Karpas-422 (cell line): ENCODE measurements at places on chromosomes 11 and 22.

GRCh38 chr11:27238811-27239210 lies 124.2 kb downstream of the CCDC34 start:
- no peak for DNase-seq

DNA sequence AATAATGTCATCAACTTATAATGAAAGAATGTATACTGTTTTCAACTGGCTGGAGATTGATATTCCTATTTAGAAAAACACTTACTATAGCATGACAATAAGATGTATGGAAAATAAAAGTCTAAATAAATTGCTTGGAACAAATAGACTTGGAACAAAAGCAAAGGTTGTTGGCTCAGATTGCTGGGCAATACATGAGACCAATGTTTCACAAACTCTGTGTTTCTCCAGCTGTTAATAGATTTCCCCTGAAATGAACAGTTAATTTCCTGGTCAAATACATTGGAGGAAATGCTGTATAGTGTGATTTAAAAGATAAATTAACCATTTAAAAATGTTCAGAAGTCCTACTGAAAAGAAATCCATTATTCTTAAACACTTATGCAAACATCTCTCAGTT lies 40.1 kb upstream of the CTSC start:
- no peak for DNase-seq

DNA sequence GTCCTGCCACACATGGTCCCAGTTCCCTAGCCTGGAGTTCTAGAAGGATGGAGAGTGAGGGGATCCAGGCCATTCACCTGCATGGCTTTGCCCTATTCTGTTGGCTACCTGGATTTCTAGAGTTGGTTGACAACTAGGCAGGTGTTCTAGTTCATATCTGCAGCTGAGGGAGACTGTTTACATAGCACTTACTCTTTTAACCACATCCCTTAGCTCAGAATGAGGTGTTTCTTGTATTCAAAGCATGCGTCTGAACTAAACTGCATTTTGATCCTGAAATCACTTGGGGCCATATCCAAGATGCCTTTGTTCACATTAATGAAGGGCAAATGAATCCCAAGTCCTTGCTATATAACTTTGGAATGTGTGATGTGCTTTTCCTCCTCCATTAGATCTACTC lies 60.9 kb downstream of the SYT13 start:
- DNase-seq: no peak

DNA sequence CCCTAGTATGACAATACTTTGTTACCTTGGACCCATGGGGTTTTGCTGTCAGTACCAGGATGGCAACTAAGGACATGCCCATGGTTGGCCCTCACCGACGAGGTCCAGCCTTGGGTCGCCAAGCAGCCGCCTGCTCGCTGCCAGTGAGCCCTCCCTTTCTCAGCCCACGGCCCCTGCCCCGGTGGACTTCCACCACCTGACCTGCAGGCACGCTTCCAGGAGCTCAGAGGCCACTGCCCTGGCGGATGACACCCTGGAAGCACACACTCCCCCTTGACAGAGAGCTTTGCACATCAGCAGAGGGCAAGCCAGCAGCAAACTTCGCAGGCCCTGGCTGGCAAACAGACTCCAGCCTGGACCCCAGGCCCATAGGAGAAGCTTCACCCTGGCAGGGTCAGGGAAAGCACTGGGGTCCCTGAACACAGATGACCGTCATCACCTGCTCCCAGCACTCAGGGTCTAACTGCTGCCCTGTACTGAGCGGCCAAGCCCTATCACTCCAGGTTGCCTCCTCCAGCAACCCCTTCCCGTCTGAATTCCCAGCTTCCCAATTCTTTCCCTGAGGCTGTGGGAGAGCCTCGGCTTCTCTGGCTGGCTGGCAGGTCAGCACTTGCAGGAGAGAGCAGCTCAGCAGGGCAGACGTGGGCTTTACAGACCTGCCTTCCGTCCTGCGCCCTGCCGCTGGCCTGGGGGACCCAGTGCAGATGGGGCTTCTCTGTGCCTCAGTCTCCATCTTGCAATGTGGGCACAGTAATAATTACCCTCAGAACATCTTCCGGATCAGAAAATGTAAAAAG lies 2.7 kb upstream of the PPARA start:
- DNase-seq: no peak

GRCh38 chr11:132969892-132970291 lies 562.4 kb downstream of the OPCML start:
- no peak for DNase-seq

DNA sequence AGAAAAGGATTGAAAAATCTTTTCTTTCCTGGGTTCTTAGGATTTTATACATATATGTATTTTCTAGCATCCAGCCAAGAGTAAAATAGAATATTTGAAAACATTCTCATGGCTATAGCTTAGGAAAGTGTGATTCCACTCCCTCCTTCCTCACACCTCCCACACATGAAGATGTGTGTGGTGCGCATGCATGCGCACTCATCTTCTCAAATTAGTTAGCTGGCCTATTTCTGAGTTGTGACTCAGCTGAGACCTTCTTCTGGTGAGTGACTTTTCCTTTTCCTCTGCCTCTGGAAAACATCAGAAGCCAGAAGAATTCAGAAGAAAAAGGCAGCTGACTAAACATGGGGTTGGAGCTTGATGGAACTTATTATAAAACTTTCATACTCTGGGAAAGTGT lies 149.8 kb downstream of the OR4C45 start:
- DNase-seq: no peak

- DNase-seq: peak; percentile 77
Observed at GRCh38 chr11:6315811-6316425, 4.4 kb downstream of the CAVIN3 start.

GRCh38 chr11:127226949-127227348 lies 226.4 kb upstream of the KIRREL3 start:
- DNase-seq: no peak

GRCh38 chr11:8090756-8091155 lies 9.7 kb downstream of the TUB start:
- DNase-seq: peak; percentile 69

- DNase-seq: no peak
Observed at GRCh38 chr11:30465192-30465591, 121.0 kb downstream of the MPPED2 start.

- no peak for DNase-seq
Observed at GRCh38 chr22:38098410-38099249, 11.9 kb downstream of the BAIAP2L2 start.

GRCh38 chr11:13761716-13762115 lies 93.2 kb downstream of the FAR1 start:
- DNase-seq: no peak
